ENCODE measurements at places on chromosomes 16 and 17.

- DNase-seq, result no peak
These were observed 33.7 kb downstream of the GINS3 start for GRCh38 chr16:58425756-58426494.

DNA sequence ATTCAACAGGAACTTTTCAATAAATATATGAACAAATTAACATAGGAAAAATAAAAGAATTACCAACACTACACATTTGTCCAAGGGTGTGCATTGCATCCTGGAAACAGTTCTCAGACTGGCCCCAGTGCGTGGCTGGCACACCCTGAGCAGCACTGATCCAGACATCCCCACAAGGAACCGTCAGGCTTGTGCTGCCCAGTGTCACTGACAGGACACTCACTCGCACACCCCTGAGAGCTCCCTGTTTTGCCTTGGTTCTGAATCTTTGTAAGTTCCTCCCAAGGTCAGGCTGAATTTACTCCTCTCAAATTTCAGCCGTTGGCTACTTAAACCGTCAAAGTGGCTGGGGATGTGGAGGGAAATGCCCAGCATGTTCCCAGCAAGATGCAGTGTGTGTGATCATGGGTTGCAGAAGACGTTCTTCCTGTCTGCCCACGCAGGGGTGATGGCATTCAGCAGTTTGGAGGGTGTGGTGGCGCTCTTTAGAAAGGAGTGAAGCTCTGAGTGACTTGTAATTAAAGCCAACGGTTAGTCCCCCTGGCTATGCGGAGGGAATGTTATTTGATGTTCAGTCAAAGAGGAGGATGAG, 1.7 kb downstream of the MT2A start:
- DNase-seq, result peak; percentile 54

DNA sequence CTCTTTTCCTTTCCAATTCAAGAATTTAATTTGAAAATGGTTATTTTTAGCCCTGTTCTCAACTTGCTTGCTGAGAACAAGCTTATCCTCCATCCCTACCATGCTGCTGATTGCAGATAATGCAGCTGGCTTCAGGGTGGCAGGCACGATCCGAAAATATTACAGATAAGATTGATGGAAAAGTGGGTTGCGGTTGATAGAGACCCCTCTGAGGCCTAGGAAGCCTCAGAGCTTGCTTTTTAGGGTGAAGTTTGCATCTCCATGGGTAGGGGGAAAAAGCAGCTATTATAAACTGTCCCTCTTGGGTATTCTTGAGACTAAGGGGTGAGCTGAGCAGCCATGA, 116.5 kb upstream of the GOT2 start:
- DNase-seq, result no peak

DNA sequence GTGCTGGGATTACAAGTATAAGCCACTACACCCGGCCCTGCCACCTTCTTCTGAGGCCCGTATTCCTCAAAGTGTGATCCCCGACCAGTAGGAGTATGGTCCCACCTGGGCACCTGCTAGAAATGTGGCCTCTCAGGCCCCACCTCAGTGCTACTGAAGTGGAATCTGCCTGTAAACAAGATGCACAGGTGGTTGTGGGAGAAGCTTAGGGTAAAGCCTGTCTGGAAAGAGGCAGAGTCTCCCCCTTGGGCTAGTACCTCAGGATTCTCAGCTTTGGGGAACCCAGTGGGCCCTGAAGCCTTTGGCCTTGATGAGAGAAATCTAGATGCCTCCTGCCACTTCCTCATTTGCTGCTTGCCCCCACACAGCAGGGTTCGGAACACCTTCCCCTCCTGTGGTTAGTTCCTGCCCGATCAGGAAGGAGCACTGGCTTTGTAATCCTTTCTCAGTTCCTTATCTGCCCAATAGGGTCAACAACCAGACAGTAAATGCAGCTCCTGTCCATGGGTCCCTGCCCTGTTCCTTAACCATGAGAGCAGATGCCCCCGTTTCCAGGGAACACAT, 25.2 kb downstream of the TK2 start:
- no peak for DNase-seq

DNA sequence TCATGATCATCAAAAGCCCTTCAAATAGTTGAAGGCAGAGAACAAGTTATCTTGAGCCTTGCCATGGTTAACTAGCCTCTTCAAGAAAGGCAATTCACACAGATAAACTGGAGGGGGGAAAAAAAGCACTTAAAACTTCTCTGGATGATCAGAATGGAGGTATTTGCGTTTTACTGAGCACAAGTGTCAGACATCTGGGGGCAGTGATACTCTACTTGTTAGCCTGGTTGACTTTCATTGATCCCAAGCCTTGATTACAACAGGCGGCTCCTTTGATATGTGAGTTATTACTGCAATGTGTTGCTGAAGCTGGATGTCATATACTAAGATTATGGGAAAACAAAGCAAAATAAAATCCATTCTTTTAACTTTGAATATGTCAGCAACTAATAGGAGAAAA, 155.0 kb upstream of the HS3ST3A1 start:
- no peak for DNase-seq

DNA sequence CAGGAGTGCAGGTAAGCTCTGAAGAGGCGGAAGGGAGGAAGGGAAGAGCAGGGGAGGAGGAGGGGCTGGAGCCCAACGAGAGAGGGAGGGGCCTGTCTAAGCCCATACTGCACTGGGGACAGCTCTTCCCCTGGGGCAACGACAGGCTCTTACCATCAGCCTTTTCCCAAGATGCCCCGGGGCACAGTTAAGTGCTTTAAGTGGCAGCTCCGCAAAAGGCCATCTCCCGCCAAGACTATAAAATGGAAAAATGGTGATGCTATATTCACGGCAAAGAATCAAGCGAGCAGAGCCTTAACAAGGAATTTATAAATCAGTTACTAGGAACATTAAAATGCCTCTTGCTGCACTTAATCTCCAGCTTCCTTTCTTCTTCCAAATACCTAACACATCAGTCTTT, 110.2 kb upstream of the NLRP1 start:
- no peak for DNase-seq

DNA sequence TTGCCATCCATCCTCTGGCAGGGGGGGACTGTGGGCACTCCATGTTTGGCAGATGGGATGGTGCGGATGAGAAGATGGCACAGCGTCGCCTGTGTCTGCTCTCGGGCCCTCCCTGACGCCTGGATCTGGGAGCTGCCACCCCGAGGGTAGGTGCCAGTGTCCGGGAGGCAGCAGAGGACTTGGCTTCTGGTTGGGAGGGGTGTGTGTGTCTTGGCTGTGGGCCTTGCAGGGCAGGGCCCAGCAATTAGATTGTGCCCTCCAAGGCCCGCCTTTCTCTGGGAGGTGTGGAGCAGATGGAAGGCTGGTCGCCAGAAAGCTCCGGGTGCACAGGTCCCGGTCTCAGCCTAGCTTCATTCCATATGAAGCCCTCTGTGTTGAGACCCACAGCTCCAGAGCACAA, 1.4 kb downstream of the RAP1GAP2 start:
- no peak for DNase-seq

- DNase-seq, result no peak
These were observed 7.6 kb upstream of the ZNF629 start for GRCh38 chr16:30794634-30795033.

- DNase-seq, result no peak
These were observed 20.1 kb downstream of the UNC119 start for GRCh38 chr17:28532050-28532960.

GRCh38 chr16:53922067-53922806, 218.3 kb downstream of the FTO start:
- no peak for DNase-seq

DNA sequence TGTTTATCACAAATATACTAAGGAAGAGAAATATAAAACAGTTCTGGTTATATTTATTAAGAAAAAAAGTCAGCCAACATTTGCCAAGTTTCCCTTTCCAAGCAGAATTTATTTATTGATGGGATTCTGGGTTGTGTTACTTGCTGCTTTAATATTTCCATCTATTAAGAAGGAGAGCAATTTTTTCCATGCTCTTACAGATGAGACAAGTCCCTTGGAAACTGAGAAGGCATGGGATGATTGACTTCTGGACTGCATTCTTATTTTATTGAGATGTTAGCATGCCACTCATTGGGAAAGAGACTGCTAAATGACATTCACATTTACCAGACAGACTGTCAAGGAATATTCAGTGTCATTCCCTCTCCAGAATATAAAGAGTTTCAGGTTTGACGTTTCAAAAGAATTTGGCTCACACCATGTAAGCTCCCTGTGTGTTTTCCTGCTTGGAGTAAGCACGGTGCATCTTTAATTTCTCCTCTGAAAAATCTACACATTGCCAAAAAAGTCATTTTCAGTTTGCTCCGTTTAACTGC, 1565.2 kb upstream of the GOT2 start:
- no peak for DNase-seq

DNA sequence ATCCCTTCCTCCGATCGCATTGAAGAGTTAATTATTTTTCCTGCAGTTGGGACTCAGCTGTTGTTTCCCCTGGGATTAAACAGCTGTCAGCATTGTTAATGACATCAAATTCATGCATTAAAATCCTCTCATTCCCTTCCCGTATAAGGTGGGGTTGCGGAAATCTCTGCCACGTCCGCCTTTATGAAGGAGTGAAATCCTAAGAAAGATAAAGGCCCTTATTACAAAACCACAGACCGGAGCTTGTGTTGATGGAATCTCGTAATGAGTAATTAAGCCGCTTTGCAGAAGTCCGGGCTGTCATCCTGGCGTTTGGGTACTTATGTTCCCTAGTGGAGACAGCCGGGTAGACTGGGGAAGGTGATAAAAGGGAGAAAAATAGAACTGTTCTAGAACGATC, 627.6 kb downstream of the MAF start:
- DNase-seq, result no peak

DNA sequence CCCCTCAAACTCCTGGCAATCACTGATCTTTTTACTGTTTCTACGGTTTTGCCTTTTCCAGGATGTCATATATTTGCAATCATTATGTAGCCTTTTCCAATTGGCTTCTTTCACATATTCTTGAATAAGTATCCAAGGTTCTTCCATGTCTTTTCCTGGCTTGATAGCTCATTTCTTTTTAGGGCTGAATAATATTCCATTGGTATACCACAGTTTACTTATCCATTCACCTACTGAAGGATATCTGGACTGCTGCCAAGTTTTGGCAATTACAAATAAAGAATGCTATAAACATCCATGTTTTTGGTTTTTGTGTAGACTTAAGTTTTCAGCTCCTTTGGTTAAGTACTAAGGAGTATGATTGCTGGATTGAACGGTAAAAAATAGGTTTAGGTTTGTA, 16.0 kb downstream of the GPATCH8 start:
- DNase-seq, result no peak

DNA sequence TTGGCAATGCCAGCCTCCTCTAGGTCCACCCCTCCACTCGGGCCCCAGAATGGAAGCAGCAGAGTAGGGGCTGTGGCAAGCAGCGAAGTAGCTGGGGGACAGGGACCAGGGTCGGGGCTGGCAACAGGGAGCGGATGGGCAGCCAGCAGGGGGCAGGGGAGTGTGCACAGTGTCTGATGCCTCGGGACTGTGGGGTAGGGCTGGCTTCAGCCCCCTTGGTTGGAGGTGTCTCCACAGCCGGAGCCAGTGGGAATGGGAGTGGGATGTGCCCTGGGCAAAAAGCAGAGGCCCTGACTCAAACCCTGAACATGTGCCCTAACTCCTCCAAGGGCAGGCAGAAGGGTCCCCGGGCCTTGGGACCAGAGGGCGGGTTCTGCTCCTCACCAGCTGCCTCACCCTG, 18.5 kb upstream of the ARHGAP27 start:
- DNase-seq, result no peak

DNA sequence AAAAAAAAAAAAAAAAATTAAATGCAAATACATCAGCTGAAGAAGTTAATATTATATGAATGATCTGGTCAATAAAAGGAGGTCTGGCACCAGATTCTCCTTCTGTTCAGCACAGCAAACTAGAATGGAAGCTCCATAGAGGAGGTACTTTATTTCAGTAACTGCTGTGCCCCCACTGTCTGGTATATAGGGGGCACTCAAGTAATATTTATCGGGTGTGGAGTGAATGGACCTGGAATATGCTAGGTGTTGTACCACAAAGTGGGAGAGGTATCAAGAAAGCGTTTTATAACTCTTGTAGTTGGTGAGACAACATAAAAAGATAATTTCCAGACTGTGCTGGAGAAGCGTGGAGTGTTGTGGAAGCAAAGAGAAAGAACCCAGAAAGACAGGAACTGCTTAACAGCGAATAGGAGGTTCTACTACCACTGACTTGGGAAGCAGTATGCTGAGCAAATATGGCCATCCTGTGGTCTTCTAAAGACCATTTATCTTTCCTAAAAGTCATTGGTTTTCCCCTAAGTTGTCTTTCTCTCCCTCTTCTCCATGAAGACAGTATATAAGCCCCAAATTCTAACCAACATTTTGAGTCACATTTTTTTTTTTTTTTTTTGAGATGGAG, 12.2 kb upstream of the PRKCA start:
- DNase-seq, result no peak

- no peak for DNase-seq
These were observed 150.2 kb upstream of the GSE1 start for GRCh38 chr16:85462714-85463611.

- peak; percentile 53 for DNase-seq
These were observed 44.3 kb downstream of the SOCS3 start for GRCh38 chr17:78315355-78316114.

GRCh38 chr16:6603780-6604325, 728.8 kb upstream of the RBFOX1 start:
- no peak for DNase-seq

DNA sequence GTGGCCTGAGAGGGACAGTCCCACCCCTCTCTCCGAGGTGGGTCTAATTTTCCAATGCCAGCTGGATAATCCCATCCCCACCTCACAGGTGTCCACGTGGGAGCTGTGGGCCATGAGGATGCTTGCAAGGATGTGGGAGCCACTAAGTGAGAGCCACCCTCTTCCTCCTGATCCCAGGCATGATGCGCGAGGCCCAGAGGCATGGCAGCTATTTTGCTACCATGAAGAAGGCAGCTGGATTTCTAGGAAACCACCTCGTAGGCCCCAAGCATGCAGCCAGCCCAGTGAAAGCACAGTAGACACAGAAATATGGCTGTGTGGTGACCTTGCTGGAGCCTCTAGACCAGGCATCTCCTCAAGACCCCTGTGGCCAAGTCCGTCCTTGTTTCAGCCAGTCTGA, 20.4 kb downstream of the KDM8 start:
- DNase-seq, result no peak

DNA sequence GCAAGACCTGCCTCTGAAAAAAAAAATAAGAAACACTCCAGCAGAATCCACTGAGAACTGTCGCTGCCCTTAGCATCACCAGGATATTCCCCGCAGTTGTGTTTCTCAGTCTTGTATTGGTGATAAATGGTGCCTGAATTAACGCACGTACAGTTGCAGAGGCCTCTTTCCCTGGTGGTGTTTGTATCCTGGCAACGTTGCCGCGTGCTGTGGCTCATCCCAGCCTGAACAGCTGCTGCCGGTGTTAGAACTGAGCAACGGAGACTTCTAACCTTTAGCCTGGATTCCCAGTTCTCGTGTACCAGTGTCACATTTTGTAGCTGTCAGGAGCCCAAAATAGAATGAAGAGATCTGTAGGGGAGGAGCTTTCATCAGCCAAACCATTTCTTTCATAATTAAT, 4.8 kb downstream of the MLYCD start:
- DNase-seq, result no peak

Data from activated CD4-positive, alpha-beta T cell treated with anti-CD3 and anti-CD28 coated beads for 24 hours (primary cell).